ENCODE measurements at places on chromosomes 1 and 21.

GRCh38 chr21:45804809-45805313 lies 161.3 kb downstream of the PCBP3 start:
- DNase-seq = no peak

GRCh38 chr1:218366322-218367052 lies 21.4 kb downstream of the TGFB2 start:
- no peak for DNase-seq

DNA sequence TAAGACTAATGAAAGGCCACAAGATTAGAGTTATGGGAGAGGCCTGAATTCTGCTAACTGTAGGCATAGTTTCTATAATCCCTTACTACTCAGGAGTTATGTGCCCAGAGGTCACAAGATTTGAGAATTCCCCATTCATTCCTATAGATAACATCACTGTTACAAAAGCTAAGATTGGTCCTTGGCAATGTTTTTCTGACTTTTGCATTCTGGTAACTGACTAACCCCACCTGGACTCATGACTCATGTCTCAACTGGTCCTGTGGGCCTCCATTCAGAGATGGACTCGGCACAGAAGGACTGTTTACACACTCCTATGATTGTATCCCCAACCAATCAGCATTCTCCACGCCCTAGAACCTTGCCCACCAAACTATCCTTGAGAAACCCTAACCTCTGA lies 249.0 kb upstream of the ZP4 start:
- DNase-seq = no peak

DNA sequence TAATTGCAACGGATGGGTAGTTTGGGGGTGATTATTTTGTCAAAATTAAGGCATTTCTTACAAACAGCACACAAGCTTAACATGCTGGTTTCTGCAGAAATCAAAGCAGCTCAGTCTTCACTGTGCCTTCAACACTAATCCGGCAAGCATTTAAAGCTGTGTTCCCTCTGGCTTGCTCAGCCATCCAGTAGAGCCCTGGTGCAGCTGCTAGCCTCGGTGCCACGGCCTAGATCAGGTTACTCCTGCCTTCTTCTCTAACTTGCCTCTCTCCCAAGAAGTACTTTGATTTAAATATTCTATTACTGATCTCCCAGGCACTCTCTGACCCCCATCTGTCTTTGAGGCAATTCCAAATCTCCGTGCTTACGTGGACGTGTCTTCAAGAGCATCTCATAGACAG lies 85.6 kb downstream of the GREM2 start:
- no peak for DNase-seq

DNA sequence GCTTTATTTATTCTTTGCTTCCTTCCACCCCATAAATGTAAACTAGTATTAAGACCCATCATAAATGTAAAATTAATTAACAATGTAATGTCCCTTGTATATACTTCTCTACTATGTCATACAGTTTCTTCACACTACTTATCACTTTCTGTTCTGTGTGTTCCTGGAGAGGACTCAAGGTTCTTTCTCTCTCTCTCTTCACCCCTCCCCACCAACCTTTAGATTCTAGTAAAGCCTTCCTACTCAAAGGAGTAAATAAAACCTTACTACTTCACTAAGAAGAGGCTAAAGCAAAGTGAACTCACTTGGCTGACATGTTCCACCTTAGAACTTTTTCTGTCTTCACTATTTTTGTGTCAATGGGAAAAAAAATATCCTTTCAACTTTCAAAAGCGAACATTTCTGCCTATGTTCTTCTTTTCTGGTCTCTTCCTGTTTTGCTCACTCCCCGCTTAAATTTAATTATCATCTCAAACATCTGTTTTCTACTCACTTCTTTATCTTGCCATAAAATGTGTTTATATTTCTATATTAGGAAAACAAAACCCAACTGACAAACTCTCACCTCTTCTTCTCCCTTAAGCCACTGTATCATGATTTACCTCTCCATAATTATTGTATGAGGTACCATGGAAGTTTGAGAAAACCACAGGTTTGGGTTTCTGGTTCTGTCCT lies 260.3 kb downstream of the DPYD start:
- no peak for DNase-seq

DNA sequence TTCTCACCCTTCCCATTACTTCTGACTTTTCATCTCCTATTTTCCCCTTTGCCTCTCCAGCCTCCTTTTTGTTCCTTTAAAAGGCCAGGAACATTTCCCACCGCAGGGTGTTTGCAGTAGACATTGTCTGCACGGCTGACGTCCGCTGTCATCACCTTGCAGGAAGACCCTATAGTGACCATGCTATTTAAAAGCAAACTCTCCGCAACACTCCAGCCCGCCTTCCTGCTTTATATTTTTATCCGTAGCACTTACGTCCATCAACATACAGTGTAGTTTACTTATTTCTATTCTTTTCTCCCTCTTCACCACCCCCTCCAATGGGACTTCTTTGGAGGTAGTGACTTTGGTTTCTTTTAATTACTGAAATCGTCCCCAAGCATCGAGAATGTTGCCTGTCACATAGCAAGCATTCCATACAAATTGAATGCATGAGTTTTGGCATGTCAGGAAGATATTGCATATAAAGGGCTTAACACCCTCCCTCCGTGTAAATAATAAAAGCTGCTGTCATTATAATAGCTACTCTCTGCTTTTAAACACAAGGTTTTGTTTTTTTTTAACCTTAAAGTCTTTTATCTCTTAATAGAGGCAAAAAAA lies 19.8 kb downstream of the SLC25A33 start:
- no peak for DNase-seq

DNA sequence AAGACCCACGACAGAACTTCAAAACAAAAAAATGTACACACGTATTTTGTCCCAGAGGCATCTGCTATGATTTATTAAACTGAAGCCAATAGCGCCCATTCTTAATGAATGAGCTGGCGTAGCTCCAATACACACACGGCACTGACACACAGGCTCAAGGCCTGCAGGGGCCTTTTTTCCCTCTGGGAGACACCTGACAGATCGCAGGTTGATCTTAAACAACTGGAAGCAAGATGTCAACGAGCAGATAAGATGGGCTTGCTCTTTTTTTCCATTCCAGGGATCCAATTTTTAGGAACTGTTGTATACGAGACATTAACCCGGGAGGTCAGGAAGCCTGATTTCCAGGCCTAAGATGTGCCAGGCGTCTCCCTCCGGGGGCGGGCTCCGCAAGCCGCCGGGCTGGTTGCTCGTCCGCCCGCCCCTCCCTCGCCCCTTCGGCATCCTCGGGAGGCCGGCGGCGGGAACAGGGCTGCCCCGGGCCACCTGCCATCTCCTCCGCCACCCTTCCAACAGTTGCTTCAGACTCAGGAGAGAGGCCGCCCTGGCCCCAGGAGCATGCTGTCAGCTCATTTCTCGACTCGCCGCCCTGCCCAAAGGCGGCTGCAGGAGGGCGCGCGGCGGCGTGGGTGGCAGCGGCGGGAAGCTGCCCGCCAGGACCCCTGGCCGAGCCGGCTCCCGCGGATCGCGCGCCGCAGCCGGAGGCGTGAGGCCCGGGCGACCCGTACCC lies 735 bp downstream of the TTC13 start:
- peak; percentile 3 for DNase-seq

- no peak for DNase-seq
Measured at GRCh38 chr21:35329940-35330660, 281.0 kb upstream of the RUNX1 start.

GRCh38 chr1:68131261-68131660 lies 80.8 kb upstream of the DIRAS3 start:
- no peak for DNase-seq

DNA sequence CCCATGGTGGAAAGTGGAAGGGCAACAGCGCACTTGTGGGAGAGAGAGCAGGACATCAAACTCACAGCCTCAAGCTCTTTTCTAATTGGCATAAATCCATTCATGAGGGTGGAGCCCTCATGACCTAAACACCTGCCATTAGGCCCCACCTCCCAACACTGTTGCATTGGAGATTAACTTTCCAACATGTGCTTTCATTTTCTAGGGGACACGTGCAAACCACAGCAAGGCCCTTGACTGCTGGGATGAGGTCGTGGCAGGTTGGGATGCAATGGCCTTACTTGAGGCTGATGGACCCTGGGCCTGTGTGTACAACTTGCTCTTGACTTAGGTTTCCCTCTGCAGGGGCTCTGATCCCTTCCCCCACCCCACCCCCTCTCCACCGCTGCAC lies 35.9 kb upstream of the NEK2 start:
- DNase-seq = no peak

DNA sequence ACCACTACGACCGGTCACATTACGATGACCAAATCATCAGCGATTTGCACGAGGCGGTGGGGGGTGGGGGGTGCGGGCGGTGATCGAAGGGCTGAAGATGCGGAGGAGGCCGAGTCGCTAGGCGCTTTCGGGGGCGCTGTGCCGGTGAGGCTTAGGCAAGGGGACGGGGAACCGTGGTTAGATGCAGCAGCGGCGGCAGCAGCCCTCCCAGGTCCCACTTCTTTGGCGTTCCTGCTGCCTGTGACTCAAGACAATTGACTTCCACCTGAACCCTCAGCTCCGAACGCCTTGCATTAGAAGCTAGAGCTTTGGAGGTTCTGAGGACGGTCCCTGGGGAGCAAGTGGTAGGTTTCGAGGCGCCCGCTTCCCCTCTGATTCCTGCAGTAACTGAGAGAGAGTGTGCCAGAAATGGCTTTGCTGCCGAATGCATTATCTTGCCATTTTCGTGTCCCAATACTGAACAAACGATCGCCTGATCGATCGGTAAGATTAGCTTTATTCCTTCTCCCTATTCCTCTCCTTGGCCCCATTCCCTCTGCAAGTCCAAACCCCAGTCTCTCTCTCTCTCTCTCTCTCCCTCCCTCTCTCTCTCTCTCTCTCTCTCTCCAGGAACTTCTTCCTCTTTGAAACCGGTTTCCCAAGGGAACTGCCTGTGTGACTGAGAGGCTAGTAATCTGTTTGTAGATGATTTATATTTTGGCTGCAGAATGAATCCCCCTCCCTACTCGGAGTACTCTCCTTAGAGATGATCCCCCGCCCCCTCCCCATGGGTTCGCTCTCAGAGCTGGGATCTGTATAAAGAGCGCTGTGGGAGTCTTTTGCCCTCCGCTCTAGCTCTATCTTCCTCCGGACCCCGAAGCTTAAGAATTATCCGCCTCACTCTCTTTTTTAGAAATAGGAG lies 735 bp upstream of the BRINP3 start:
- no peak for DNase-seq

DNA sequence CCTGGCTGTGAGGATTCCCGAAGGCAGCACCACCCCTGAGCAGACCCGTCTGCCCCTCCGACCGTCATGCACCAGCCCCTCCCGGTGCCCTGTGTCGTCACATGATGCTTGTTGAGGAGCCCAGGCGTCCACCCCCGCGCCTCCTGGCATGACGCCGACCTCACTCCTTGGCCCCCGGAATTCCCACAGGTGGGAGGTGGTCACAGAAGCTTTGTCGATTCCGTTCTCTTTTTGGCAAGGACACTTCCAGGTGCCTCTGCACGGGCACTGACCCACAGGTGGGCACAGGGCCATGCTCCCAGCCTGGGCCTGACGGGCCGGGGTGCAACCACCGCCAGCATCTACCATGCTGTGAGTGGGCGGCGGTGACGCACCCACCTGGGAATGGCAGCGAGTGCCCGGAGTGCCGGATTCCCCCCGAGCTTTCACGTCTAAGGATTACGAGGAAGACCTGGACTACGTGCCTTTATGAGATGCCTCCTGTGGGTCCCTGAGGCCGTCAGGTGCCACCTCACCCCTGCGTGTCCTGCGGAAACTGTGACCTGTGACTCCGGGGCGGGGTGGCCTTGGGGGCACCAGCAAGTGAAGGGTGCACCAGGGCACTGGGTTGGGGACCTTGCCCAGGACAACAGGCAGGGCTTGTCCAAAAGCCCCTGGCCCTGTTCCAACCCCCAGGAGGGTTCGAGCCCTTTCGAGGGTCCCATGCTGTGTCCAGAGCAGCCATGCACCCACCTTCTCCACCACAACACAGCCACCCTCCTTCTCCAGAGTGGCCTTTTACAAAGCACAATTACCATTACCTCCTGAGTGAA lies 31.4 kb upstream of the COL6A1 start:
- DNase-seq = no peak

DNA sequence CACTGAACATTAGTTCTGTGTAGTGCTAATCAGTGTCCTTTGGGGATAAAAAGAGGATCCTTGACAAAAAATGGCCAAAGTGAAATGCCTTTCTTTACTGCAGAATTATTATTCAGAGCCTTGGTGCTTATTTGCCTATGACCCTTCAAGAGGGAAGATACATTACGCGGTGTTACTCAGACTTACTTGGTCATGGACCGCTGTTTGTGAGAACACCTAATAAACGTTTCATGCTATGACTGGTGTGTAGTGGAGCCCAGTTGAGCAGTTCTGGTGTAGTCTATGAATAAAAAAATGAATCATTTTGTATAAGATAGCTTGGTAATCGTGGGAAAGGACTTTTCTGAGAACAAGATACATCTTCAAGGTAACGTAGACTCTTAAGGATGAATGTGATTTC lies 8.3 kb downstream of the NFYC start:
- no peak for DNase-seq

DNA sequence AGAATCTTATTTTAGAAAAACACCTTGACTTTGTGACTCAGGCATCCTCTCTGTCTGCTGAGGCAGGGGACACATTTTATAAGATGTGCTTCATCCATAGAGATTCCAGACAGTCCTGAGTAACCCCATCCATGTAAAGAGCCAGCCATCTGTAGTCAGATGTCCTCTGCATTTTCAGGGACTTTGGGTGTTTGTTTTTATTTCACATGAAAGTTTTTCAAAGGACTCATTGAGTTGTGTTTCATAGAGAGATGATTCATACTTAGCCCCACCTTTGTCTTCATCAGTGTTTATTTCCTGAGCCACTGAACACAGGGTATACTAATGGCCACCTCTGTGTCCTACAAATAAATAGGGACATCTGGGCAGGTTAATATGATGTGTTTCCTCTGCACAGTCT lies 280.4 kb downstream of the CACNA1E start:
- DNase-seq = no peak

DNA sequence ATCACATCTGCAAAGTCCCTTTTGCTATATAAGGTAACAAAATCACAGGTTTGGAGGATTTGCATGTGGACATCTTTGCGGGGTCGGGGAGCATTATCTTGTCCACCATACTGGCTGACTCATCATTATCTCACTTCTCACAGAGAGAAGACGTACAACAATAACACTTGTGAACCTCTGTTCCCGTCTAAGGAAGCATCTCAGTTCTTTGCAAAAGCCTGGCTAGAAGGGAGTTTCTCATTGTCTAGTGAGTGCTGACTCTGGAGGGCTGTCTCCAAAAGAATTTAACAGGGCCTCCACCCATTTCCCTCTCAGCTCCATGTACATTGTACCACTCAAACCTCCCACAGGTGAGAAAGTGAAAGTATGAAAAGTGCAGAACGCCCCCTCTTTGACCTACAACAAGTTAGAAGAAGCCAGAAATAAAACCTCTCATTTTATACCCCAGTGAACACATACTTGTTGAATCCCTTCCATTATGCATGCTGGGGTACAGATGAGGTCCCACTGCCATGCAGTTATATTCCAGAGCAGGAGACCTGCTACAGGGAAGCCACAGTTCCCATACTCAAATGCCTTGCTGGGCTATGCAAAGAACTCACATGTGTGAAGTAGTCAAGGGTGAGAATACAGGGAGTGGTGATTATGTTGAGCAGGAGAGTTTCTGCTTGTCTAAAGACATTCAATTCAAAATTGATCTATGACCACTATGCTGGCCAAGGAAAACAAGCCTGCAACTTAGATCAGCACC lies 121.7 kb upstream of the PRDX6 start:
- DNase-seq = no peak

All from SW 1271 (cell line).